ENCODE measurements at places on chromosomes 4 and X.

GRCh38 chrX:137430984-137431475, 134.9 kb upstream of the ZIC3 start:
- DNase-seq = no peak

GRCh38 chr4:54941994-54942552, 183.3 kb downstream of the KDR start:
- no peak for DNase-seq

GRCh38 chr4:38099020-38099600, 138.9 kb downstream of the PTTG2 start:
- no peak for DNase-seq

GRCh38 chr4:23084559-23085248, 392.0 kb downstream of the GBA3 start:
- DNase-seq = no peak

- no peak for DNase-seq
These were observed 416.7 kb downstream of the ZIC3 start for GRCh38 chrX:137982472-137983172.

Data from fibroblast of the conjunctiva (primary cell).